GM10248 (cell line): ENCODE measurements at places on chromosomes 7 and 10.

DNA sequence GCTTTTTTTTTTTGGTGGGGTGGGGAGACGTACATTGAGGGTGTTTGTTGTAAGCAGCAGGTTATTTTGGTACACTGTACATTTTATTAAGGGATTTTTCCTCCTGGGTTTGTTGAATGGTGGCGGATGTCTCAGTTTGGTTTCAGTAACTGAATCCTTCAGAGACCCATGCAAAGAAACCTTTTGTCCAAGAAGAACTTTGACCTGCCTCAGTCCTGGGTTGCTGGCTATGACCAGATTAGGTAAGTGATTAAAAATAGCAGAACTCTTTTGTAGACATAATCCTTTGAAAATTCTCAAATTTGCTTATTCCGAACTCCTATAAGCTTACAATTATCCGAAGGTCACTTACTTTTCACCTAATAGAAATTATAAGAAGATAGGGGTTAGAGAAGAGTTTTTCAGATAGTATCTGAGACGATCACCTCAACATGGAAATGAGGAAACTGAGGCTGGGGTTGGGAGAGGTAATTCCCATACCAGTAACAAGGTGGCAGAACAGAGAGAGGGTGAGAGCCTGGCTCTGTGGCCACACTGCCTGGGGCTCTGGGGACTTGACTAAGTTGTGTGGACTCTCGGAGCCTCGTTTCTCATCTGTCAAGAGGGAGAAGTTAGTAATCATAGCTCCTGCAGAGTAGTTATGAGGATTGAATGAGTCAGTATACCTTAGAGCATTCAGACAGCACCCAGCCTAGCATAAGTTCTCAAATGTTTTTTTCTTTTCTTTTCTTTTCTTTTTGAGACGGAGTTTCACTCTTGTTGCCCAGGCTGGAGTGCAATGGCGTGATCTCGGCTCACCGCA is 87.4 kb downstream of the CCNY start:
- DNase-seq = no peak

DNA sequence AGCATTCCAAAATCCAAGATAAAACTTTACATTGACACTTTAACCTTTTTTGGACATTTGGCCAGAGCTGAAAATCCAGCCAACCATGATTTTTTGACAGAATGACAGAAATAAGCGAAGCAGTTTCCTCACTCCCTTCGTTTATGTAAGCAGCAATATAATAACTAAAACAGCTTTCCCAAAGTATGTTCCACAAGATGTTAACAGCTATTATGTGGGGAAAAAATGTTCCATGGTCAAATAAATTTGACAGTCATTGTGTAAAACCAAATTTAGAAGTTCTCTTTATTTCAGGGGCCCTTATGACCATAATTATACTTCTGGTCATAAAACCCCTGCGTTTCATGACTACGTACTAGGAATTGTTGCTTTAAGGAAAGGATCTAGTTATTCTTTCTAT is 416.5 kb downstream of the MAGI2 start:
- DNase-seq = no peak

GRCh38 chr10:73253225-73253555 is 746 bp upstream of the MRPS16 start:
- DNase-seq = peak; percentile 41

DNA sequence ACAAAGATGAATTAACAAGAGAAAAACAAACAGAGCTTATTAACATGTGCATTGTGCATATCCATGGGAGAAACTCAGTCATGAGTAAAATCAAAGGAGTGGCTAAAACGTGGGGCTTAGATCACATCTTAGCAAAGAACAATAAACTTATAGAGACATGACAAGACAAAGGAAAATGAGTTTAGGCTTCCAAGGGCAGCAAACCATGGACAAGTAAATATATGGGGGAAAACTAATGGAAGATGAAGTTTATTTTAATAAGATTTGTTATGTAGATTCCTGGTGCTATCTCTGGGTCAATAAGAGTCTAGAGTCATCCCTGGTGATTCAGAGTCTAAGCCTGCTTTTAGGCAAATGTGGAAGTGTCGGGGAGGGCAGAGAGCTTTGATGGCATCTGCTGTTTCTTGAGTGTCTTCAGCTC is 87.2 kb upstream of the PLPP4 start:
- DNase-seq = no peak

GRCh38 chr10:127993056-127993690 is 86.3 kb downstream of the PTPRE start:
- no peak for DNase-seq

DNA sequence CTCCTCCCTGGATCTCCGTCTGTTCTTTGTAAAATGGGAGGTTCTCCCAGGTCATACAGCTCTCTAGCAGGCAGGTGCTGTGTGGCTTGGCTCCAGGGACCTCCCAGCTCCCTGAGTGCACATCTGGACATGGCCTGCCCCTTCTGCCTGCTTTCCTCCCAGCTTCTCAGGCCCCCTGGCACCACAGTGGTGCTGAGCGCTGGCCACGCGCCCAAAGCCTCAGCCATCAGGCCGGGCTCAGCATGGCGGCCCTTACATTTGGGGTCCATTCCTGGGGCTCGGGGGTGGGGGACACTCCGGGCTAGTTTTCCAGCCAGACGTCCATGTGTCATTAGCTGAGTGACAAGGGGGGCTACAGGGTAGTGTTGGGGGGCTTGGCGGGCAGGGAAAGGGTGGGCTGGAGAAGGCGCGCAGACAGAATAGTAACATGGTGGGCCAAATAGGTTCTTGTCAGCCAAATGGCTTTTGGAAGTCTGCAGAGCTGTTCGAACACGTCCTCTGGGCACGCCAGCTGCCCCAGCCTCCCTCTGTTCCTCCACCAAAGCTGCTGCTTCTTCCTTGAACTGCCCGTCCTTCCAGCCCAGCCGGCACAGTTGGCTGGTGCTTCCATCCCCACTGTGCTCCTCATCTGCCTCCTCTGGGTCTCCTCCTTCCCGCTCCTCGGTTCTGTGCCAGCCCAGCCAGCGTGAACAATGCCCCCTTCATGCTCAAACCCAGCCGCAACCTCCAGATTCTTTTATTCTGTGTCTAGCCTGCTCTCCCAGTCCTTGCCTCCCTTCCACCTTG is 65.9 kb downstream of the GOLGA7B start:
- DNase-seq = no peak

GRCh38 chr7:37831244-37831643 is 17.2 kb upstream of the NME8 start:
- DNase-seq = no peak

DNA sequence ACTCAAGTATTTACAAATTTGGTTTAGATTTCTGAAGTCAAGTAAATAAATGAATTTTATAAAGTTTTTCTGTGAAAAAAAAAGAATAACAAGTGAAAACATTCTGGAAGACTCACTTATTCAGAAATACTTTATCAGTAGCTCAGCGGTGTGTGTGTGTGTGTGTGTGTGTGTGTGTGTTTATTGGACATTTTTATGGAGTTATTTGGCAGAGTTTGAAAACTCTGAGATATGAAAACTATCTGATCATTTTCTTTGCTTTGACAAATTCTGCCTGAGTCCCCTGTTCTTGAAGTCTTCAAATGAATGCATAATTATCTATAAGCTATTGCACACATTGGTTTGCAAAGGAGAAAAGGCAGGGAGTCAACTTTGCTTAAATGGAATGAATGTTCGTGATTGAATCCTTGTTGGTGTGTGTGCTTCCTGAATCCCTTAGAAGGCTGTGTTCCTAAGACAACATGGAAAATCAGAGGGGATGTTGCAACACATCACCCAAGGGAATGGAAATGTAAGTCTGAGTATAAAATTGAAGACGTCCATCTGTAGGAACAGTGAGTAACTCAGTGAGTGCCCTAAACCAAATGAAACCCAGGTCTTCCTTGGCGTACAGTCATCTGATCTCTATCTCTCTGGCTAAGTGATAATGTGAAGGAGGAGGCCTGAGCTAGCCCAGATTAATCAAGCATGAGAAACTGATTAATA is 160.9 kb downstream of the REEP3 start:
- DNase-seq = no peak

GRCh38 chr10:66996996-66997395 is 71.2 kb downstream of the LRRTM3 start:
- DNase-seq = no peak

GRCh38 chr7:159213253-159213652 is 68.6 kb upstream of the VIPR2 start:
- no peak for DNase-seq

GRCh38 chr7:73338321-73338720 is 10.4 kb downstream of the FKBP6 start:
- DNase-seq = no peak

DNA sequence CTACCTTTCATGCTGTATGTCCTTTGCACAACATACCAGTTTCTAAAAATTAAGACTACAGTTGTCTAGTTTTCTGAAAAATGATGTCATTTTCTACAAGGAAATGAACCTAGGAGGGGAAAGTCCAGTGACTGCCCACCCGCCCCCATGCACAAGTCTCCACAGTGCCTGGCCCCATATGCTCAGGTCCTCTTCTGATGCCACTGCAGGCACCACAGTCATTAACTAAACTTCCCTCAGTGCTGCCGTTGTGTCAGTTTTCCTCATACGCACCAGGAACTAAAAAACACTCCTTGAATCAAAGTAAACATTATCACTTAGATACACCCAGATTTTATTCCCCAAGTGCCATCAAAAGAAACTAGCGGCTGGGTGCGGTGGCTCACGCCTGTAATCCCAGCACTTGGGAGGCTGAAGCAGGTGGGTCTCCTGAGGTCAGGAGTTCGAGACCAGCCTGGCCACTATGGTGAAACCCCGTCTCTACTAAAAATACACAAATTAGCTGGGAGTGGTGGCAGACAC is 6.9 kb upstream of the TNS3 start:
- peak; percentile 59 for DNase-seq

DNA sequence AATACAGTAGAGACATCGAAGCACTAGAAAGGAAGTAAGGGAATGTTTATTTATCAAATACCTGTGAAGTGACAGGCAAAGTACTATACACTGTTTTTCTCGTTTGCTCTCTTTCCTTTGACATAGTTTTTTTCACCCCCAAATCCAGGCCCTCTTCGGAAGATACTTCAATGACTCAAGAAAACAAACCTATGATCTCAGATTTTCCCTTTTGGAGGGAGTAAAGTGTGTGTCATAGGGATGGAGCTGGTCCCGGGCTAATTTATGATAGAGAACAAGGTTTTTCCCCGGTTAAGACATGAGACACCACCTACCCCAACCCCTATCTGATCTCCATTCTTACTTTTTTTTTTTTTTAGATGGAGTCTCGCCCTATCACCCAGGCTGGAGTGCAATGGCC is 61.7 kb downstream of the MAP3K8 start:
- DNase-seq = no peak

DNA sequence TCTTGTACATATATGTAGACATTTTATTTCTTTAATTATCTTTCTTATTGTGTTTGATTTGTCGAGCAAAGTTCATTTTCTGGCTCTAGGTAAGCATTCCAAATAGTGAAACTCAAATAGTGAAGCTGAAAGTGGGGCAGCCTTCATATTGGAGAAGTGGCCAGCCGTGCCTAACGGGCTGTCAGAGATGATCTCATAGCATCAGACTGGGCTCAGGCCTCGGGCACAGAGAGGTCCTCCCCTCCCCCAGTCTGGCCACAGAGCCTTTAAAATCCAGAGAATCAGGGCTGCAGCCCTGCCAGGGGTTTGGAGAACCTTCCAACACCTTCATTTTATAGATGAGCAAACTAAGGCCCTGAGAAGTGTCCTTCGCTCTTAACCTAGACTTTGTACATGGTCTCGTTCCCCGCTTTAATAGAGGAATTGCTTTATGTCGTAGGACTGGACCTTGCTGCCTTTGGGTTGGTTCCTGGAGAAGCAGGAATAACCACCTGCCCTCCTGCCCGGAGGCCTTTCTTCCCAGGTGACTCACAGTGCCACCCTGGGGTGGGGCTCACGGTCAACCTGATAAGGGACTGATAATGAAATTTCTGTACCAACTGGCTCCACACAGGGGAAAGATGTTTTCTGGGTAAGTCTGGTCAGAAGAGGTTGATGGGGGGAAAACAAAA is 7.3 kb downstream of the TSPAN15 start:
- DNase-seq = no peak

GRCh38 chr7:150944066-150945042 is 33.8 kb downstream of the KCNH2 start:
- DNase-seq = no peak

GRCh38 chr7:1645071-1645409 is 25.0 kb upstream of the ELFN1 start:
- no peak for DNase-seq

DNA sequence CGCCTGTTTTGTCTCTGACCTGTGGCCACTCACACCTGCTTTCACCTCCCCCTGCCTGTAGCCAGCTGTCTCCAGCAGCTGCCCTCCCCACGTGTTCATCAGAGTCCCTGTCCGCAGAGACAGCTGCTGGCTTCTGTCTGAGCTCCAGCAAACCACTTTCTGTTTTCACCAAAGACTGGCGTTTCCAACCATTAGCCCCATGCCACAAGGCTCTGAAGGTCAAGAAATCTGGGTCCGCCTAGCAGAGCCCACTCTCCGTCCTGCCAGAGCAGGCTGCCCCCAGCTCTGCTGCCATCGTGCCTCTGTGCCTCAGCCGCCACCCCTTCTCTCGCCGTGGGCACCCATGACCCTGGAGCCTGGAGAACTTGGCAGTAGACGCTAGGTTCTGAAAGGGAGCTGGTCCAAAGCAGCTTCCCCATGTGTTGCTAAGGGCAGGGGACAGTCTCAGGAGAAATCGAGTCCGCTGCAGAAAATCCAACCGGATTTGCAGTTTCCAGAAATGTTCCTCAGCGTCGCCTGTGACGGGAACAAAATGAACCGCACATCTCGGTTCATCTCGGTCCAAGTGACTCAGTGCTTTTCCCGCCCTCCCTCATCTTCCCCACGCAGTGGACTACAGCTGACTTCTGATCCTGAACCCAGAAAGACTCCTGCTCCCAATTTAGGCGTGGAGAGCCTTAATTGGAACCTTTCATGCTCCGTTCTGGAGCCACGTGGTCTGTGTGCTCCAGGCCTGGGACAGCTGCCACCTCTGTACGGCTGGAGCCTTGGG is 28.0 kb downstream of the TMEM120A start:
- DNase-seq = no peak

DNA sequence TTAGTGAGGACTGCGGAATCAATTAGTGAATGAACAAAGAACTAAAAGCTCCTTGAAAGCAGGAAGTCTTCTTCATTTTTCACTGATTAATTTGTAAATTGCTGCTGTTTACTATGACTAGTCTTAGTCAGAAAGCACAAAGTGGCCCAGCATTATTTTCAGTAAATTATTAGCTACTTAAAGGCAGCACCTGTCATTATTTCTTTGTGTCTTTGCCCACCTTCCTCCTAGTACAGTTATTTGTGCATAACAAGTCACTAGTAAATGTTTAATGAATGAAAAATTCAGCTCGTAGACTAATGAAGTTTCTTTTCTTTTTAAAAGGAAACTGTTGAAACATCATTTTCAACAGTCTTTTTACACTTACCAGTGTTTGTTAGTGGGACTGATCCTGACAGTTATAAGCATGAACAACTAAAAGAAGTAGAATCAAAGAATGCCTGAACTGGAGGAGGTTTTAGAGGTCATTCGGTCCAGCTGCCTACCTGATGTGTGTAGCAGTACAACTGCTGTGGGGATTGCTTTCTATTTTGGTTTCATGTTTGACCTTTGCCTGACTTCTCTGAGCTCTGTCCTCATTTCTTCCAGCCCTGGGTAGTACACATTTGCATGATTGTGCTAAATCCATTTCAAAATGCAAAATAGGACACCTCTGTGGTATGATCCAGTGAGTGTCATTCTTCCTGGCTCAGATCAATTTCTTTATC is 140.0 kb upstream of the PHYHIPL start:
- peak; percentile 33 for DNase-seq
